ENCODE measurements at places on chromosomes 5 and 9.

GRCh38 chr5:5784101-5784500 lies 361.6 kb downstream of the ICE1 start:
- no peak overlapping the region for H3K4me3 ChIP-seq
- H3K36me3 ChIP-seq, result peaks cover 6% of the 10 kb centered on the region
- no peaks in the 10 kb centered on the region for H3K27me3 ChIP-seq
- H3K27ac ChIP-seq, result no peak overlapping the region
- DNase-seq, result no peak
- no peaks in the 10 kb centered on the region for H3K4me1 ChIP-seq

DNA sequence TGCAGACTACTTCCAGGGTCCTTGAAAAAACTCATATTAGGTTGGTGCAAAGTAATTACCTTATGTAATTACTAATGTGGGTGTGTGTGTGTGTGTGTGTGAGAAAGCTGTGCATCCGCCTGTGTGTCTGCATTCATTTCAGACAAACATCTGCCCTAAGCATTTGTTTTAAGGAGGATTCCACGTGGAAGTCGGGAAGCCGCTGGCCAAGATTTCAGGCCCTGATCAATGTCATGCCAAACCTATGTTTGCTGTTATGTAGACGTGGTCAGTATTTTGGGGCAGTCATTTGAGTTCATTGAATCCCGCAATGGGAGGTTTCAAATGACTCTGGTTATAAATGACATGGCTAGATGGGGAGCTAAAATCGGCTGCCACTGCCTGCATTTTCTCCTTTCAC lies 33.6 kb upstream of the BASP1 start:
- H3K27me3 ChIP-seq, result no peaks in the 10 kb centered on the region
- no peak overlapping the region for H3K27ac ChIP-seq
- no peaks in the 10 kb centered on the region for H3K4me1 ChIP-seq
- DNase-seq, result no peak
- H3K4me3 ChIP-seq, result no peak overlapping the region

- no peak overlapping the region for H3K27ac ChIP-seq
- no peak overlapping the region for H3K4me3 ChIP-seq
- peaks cover 8% of the 10 kb centered on the region for H3K27me3 ChIP-seq
- H3K36me3 ChIP-seq, result no peaks in the 10 kb centered on the region
These were observed 134.6 kb upstream of the VLDLR start for GRCh38 chr9:2486988-2487387.

GRCh38 chr5:160477266-160477970 lies 55.8 kb downstream of the PTTG1 start:
- H3K27ac ChIP-seq, result no peak overlapping the region
- H3K36me3 ChIP-seq, result peaks cover 6% of the 10 kb centered on the region
- no peak for DNase-seq
- no peaks in the 10 kb centered on the region for H3K27me3 ChIP-seq
- no peak overlapping the region for H3K4me3 ChIP-seq
- peaks cover 9% of the 10 kb centered on the region for H3K4me1 ChIP-seq

- no peaks in the 10 kb centered on the region for H3K36me3 ChIP-seq
- no peaks in the 10 kb centered on the region for H3K27me3 ChIP-seq
- H3K4me3 ChIP-seq, result no peak overlapping the region
- peaks cover 67% of the 10 kb centered on the region for H3K4me1 ChIP-seq
- no peak for DNase-seq
These were observed 38.3 kb downstream of the PIK3R1 start for GRCh38 chr5:68253624-68254585.

- no peaks in the 10 kb centered on the region for H3K27me3 ChIP-seq
- no peak for DNase-seq
- no peaks in the 10 kb centered on the region for H3K4me1 ChIP-seq
- no peaks in the 10 kb centered on the region for H3K36me3 ChIP-seq
- H3K4me3 ChIP-seq, result no peak overlapping the region
- no peak overlapping the region for H3K27ac ChIP-seq
These were observed 361.2 kb upstream of the TRPC7 start for GRCh38 chr5:136726506-136726905.
